ENCODE measurements at places on chromosomes 3 and 15.

GRCh38 chr3:158909870-158910269 lies 108.0 kb downstream of the MFSD1 start:
- no peak for DNase-seq

GRCh38 chr3:193545304-193545703 lies 9.4 kb downstream of the ATP13A4 start:
- DNase-seq: no peak

- no peak for DNase-seq
Observed at GRCh38 chr3:153146191-153147053, 15.6 kb upstream of the RAP2B start.

GRCh38 chr3:129357616-129358015 lies 70.8 kb downstream of the EFCAB12 start:
- no peak for DNase-seq

DNA sequence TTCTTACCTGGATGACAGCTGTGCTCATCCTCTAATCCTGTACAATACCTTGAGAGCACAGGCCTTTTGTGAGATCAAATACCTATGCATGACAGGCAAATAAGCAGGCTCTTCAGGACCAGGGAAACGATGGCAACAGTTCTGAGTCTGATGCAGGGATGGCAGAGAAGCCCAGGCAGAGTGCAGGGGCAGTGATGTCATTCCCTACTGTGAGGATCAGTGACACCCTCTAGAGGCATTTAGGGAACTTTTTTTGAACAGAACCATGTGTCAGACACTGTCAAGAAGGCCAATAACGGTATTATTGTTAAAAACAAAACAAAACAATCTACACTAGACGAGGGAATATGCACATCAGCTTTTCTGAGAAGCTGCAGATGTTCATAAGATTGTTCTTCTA lies 314.8 kb upstream of the CTDSPL start:
- DNase-seq: no peak

GRCh38 chr3:42515391-42515916 lies 13.0 kb downstream of the VIPR1 start:
- DNase-seq: no peak

Measured in stimulated activated CD8-positive, alpha-beta memory T cell treated with anti-CD3 and anti-CD28 coated beads, Interleukin-4, amount 100 ng/mL, for 1 hour (primary cell).